HFFc6 (cell line): ENCODE measurements at places on chromosomes 4 and X.

GRCh38 chrX:2451501-2452316 lies 49.1 kb downstream of the DHRSX start:
- H3K4me1 ChIP-seq, result peaks cover 7% of the 10 kb centered on the region; the same call in 1 of the 2 replicates
- H3K27me3 ChIP-seq, result peaks cover 1% of the 10 kb centered on the region
- H3K27ac ChIP-seq, result no peak overlapping the region

DNA sequence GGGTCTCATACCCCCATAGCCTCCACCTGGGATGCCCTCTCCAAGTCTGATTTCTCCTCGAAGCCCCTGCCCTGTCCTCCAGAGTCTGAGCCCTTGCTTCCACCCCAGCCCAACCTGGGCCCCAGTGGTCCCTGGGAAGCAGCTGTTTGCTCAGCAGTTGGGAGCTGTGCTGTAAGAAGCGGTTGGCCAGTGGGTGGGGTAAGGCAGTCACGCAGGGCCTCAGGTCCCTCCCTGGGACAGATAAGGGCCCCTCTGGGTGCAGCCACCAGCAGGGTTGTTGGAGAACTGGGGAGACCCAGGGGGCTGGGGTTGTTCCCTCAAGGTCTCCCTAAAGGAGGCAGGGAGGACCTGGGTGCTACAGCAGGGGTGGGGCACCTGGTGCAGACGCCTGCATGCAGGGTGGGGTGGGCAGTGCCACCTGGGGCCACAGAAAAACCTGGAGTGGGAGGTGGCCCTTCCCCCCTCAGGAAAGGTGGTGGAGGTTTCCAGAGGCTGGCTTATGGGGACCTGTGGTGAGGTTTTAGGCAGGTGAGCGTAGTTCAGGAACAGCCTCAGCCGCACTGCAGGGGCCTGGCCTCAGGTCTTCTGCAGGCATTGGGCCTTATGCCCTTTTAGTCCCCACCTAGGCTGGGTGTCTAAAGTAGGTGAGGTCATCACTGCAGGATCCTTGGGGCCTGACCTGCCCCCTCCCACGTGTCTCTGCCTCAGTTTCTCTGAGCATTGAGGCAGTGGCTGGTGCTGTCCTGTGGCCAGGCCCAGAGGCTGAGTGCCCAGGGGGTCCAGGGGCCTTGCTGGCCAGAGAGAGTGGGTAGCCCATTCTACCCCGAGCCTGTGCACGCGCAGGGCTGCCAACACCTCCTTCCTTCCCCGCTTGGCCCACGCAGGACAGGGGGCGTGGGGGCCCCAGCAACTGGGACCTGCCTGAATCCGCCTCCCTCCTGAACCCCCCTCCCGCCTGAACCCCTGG lies 3.1 kb upstream of the SLC26A1 start:
- H3K36me3 ChIP-seq, result no peaks in the 10 kb centered on the region
- DNase-seq, result no peak
- H3K27me3 ChIP-seq, result peaks cover 11% of the 10 kb centered on the region
- H3K4me3 ChIP-seq, result no peak overlapping the region

DNA sequence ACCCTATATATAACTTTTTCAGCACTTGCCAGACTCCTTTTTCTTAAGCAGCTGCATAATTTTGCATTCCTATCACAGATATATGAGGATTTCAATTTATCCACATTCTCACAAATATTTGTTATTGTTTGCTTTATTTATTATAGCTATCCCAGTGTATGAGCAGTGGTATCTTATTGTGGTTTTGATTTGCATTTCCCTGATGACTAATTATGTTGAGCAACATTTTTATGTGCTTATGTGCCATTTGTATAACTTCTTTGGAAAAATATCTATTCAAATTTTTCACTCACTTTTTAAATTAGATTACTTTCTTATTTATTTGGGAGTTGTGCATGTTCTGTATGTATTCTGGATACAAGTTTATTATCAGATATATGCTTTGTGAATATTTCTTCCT lies 361.9 kb downstream of the KCTD8 start:
- no peak overlapping the region for H3K27ac ChIP-seq
- DNase-seq, result no peak
- no peaks in the 10 kb centered on the region for H3K4me1 ChIP-seq
- no peaks in the 10 kb centered on the region for H3K36me3 ChIP-seq
- H3K27me3 ChIP-seq, result no peaks in the 10 kb centered on the region

DNA sequence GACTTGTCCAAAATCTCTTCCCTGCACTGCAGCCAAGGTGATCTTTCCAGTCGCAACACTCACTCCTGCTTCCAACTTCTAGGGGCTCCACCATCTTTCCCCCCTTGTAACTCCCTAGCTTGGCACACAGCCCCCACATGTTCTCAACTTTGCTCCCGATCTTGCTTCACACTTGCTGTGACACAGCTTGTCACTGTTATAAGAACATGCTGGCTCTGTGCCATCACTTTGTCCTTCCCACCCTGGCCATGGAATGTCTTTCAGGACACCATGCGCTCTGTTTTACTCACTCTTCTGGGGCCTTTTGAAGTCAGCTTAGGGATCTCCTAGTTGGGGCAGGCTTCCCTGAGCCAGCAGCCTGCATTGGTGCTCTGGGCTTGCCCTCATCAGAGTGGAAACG lies 2.5 kb downstream of the NSDHL start:
- H3K4me1 ChIP-seq, result peaks cover 37% of the 10 kb centered on the region
- no peak overlapping the region for H3K27ac ChIP-seq
- H3K27me3 ChIP-seq, result no peaks in the 10 kb centered on the region
- no peak for DNase-seq
- no peak overlapping the region for H3K4me3 ChIP-seq

- DNase-seq, result no peak
- peaks cover 6% of the 10 kb centered on the region; the same call in 1 of the 2 replicates for H3K4me1 ChIP-seq
- H3K27me3 ChIP-seq, result peaks cover 43% of the 10 kb centered on the region
These were observed 38.1 kb downstream of the ABLIM2 start for GRCh38 chr4:8120501-8120900.

DNA sequence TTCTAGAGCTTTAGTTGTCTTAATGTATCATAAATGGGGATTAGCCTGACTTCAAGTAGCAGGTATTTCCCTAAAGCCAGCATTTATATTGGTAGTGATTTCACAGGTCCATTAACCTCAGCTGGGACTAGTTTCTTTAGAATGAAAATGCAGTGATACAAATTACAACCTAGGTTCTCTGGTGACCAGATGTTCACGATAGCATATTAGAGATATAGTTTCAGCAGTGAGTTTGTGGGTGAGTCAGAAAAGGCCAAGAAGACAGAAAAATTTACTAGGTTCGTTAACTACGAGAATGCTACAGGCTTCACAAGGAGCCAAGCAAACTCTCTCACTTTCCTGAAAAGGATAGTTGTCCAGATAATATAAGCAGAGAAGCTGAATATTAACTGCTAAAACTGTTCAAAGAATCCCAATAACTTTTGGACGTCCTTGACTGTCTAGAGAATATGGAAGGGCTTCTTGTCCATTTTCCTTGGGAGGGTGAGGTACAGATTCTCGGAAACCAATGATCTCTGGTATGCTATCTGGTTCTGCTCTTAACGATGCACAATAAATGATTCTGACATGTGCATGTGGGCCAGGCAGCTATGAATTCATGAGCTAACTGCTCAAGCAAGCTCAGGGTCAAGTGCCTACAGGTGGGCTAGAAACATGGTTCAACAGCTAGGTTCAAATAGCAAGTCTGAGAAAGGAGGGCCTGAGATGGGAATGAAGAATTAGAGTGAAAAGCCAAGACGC lies 6.0 kb upstream of the SPCS3 start:
- H3K4me3 ChIP-seq, result no peak overlapping the region
- H3K36me3 ChIP-seq, result no peaks in the 10 kb centered on the region
- no peaks in the 10 kb centered on the region; the same call in none of the 2 replicates for H3K27me3 ChIP-seq
- H3K4me1 ChIP-seq, result peaks cover 22% of the 10 kb centered on the region
- H3K27ac ChIP-seq, result no peak overlapping the region

GRCh38 chr4:150079081-150079581 lies 886 bp downstream of the DCLK2 start:
- H3K4me3 ChIP-seq, result peak overlapping the region; percentile 89
- no peaks in the 10 kb centered on the region for H3K27me3 ChIP-seq
- peaks cover 55% of the 10 kb centered on the region for H3K36me3 ChIP-seq
- H3K27ac ChIP-seq, result peak overlapping the region; percentile 71
- DNase-seq, result peak; percentile 38

DNA sequence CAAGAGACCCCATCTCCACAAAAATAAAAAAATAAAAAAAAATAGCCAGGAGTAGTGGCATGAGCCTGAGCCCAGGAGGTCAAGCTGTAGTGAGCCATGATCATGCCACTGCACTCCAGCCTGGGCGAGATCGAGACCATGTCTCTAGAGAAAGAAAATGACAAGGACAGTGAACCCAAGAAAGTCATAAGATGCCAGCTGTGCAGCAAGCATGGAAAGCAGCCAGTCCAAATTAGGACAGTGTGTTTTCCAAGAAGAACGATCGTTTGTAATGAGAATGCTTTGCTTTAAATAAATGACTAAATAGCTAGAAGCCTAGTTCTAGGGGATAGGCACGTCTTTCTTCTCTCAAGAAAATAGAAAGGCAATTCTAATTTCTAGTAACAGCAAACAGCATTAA lies 58.4 kb upstream of the MSANTD1 start:
- no peak overlapping the region for H3K27ac ChIP-seq
- peaks cover 13% of the 10 kb centered on the region for H3K4me1 ChIP-seq
- H3K4me3 ChIP-seq, result no peak overlapping the region
- no peak for DNase-seq
- H3K36me3 ChIP-seq, result peaks cover 14% of the 10 kb centered on the region; the same call in 1 of the 2 replicates
- H3K27me3 ChIP-seq, result no peaks in the 10 kb centered on the region; the same call in none of the 2 replicates

GRCh38 chr4:24243641-24244040 lies 340.7 kb downstream of the DHX15 start:
- no peak overlapping the region for H3K27ac ChIP-seq
- H3K27me3 ChIP-seq, result no peaks in the 10 kb centered on the region
- no peaks in the 10 kb centered on the region for H3K4me1 ChIP-seq

DNA sequence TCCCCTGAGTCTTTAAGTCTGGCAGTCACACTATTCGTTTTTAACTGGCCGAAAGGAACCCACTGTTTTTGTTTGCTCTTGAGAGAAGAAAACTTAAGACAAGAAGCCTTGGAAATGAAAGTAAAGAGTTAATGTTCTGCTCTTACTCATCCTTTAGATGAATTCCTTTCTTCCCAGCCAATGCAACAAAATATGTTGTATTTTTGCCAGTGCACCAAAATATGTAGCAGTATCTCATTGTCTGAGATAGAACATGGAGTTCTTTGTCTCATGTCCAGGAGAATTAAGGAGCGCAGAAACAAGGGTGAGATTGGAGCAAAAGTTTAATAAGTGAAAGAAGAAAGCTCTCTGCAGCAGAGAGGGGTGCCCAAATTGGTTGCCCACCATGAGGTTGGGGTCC lies 12.2 kb downstream of the TENT5D start:
- H3K36me3 ChIP-seq, result no peaks in the 10 kb centered on the region
- no peaks in the 10 kb centered on the region for H3K27me3 ChIP-seq
- no peak overlapping the region for H3K4me3 ChIP-seq

DNA sequence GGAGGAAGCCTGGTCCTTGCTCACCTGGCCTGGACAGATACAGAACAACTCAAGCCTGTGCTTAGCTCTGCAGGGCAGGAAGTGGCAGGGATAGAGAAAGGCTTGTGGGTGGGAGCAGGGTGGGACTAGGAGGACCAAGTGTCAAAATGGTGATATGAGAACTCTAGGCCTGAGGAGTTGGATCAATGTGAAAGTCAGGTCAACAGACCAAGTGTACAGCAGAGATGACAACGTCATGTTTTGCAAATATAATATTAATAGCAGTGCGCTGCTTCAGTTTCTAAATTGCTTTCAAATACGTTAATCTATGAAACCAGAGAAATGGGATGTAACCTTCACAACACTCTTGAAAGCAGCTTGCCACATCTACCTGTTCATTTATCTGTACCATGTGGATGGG lies 114.2 kb upstream of the MAP3K15 start:
- H3K27ac ChIP-seq, result no peak overlapping the region
- DNase-seq, result no peak
- H3K4me3 ChIP-seq, result no peak overlapping the region

GRCh38 chrX:46803140-46803539 lies 33.7 kb upstream of the RP2 start:
- H3K36me3 ChIP-seq, result no peaks in the 10 kb centered on the region
- no peak for DNase-seq

- no peaks in the 10 kb centered on the region for H3K4me1 ChIP-seq
- no peak overlapping the region for H3K27ac ChIP-seq
- H3K4me3 ChIP-seq, result no peak overlapping the region
- no peak for DNase-seq
- no peaks in the 10 kb centered on the region for H3K27me3 ChIP-seq
These were observed 302.5 kb downstream of the RAB28 start for GRCh38 chr4:13181681-13182080.

DNA sequence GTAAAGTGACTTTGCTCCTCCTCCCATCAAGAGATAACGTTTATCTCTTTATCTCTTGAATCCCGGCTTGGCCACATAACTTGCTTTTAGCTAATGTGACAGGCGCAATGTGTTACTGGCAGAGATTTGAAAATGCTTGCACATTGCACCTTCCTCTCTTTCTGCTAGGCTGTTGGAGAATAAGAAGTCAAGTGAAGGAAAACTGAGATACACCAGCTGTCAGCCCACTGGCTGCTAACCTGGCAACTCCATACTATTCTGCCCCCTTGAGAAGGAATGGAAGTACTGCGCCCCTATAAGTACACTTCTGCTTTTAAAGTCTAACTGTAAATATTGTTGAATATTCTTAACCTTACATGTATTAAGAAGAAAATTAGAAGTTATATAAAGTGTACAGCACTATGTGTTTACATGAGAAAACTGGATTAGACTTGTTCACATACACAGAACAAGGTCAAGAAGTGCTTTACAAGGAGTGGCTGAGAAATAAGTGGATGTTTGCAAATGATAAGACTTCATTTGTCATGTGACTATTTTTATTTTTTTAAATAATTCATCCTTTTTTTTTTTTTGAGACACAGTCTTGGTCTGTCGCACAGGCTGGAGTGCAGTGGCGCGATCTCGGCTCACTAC lies 424.5 kb upstream of the CTSO start:
- H3K36me3 ChIP-seq, result peaks cover 10% of the 10 kb centered on the region; the same call in 1 of the 2 replicates
- H3K27ac ChIP-seq, result peak overlapping the region; percentile 56; the same call in 1 of the 2 replicates

GRCh38 chrX:106894978-106895452 lies 8.1 kb downstream of the RIPPLY1 start:
- peaks cover 5% of the 10 kb centered on the region; the same call in 1 of the 2 replicates for H3K27me3 ChIP-seq
- H3K27ac ChIP-seq, result peak overlapping the region; percentile 82
- no peaks in the 10 kb centered on the region for H3K36me3 ChIP-seq
- peak; percentile 63 for DNase-seq
- H3K4me3 ChIP-seq, result peak overlapping the region; percentile 46
- H3K4me1 ChIP-seq, result peaks cover 56% of the 10 kb centered on the region

GRCh38 chr4:169612871-169613859 lies 782 bp upstream of the NEK1 start:
- peak; percentile 81 for DNase-seq
- peak overlapping the region; percentile 100 for H3K27ac ChIP-seq
- no peaks in the 10 kb centered on the region for H3K36me3 ChIP-seq
- H3K4me1 ChIP-seq, result peaks cover 37% of the 10 kb centered on the region
- no peaks in the 10 kb centered on the region for H3K27me3 ChIP-seq
